ENCODE measurements at places on chromosomes 7 and 10. TPM values are rescaled to one million over a fixed set of nuclear protein-coding genes. Genes with fewer than 3 reads are reported as not detected.

DNA sequence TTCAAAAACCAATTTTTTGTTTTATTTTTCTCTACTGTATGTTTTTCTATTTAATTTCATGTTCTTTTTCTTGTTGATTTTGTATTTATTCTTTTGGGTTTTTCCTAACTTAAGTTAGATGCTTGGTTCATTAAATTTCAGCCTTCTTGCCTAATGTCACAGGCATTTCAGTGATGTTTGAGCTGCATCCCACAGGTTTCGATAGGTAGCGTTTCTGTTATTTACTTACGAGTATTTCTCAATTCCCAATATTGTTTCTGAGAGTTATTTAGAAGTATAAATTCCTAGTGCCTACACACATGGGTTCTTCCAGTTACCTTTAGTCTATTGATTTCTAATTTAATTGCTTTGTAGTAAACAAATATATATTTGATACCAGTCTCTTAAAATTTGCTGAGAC is 18.2 kb downstream of the PROSER2 start:
- H3K4me3 ChIP-seq: no peak overlapping the region
- peak overlapping the region; percentile 4 for H3K27ac ChIP-seq
- peaks cover 1% of the 10 kb centered on the region for H3K36me3 ChIP-seq
- no peak for DNase-seq
- H3K27me3 ChIP-seq: no peaks in the 10 kb centered on the region

GRCh38 chr7:47411281-47411869 is 170.5 kb downstream of the TNS3 start:
- no peak overlapping the region for H3K4me3 ChIP-seq
- H3K4me1 ChIP-seq: no peaks in the 10 kb centered on the region

- peaks cover 10% of the 10 kb centered on the region for H3K4me1 ChIP-seq
- no peak for DNase-seq
- no peak overlapping the region for H3K27ac ChIP-seq
These were observed 96.3 kb downstream of the BICC1 start for GRCh38 chr10:58608826-58609531.

GRCh38 chr10:70500812-70501301 is 22.3 kb downstream of the PALD1 start:
- H3K4me1 ChIP-seq: peaks cover 6% of the 10 kb centered on the region
- no peak overlapping the region for H3K4me3 ChIP-seq
- DNase-seq: no peak
- no peaks in the 10 kb centered on the region for H3K36me3 ChIP-seq

- H3K27ac ChIP-seq: no peak overlapping the region
- no peaks in the 10 kb centered on the region for H3K4me1 ChIP-seq
- no peak overlapping the region for H3K4me3 ChIP-seq
- H3K36me3 ChIP-seq: no peaks in the 10 kb centered on the region
- DNase-seq: no peak
These were observed 40.1 kb upstream of the ZNRF2 start for GRCh38 chr7:30244340-30244739.

DNA sequence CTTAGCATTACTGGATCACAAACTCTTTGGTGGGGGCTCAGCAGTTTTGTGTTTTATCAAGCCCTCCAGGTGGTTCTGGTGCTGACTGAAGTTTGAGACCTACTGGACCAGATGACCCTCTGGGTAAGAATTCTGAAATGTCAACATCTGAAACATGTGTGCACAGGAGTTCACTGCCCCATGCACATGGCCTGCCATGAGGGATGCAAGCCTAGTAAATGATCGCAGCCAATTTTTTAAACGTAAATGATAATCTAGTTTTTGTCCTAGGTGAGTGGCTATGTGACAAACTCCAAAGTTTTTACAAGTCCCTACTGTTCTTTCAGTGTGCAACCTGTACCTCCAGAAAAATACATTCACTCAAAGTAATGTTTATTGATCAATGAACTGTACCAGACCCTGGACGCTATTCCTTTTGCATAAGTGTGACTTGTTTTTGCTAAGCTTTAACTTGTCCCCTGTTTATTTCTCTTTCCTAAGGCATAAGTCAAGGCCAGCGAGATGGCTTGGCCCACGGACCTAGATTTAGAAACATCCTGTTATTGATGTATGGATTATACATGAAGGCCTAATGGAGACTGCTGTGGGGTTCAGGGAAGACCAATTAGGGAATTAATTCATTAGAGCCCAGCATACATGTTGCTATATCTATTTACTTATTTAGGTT is 531.1 kb downstream of the LRMDA start:
- no peaks in the 10 kb centered on the region for H3K27me3 ChIP-seq
- no peak overlapping the region for H3K4me3 ChIP-seq
- H3K4me1 ChIP-seq: no peaks in the 10 kb centered on the region
- no peak overlapping the region for H3K27ac ChIP-seq
- DNase-seq: no peak

The SPDYE8 gene
- not detected for total RNA-seq

The ZNF736 gene
- 6.1 TPM for total RNA-seq
